Bronchus fibroblast of lung (primary cell): ENCODE measurements at places on chromosomes 3 and 15. TPM values are rescaled to one million over a fixed set of nuclear protein-coding genes. Genes with fewer than 3 reads are reported as not detected.

Gene IFRD2
- total RNA-seq: 95.1 and 101 TPM in 2 replicates

Gene FLNB
- 109 and 112 TPM in 2 replicates for total RNA-seq

Gene HTD2
- 3.9 and 6.1 TPM in 2 replicates for total RNA-seq

Gene IL16
- 0.34 and 1.0 TPM in 2 replicates for total RNA-seq

Gene NANOGP8
- total RNA-seq: not detected in 2 replicates

Gene TMEM108
- total RNA-seq: 0.50 and 0.89 TPM in 2 replicates

Gene TMCC1
- total RNA-seq: 3.4 and 4.5 TPM in 2 replicates

Gene UROC1
- not detected in 2 replicates for total RNA-seq
